Colonic mucosa (tissue), 4 donors: ENCODE measurements at places on chromosomes 6 and 20. TPM values are rescaled to one million over a fixed set of nuclear protein-coding genes. Genes with fewer than 3 reads are reported as not detected.

GRCh38 chr6:84282550-84282949, 55.1 kb upstream of the CEP162 start:
- H3K36me3 ChIP-seq = no peaks in the 10 kb centered on the region
- no peaks in the 10 kb centered on the region for H3K4me1 ChIP-seq
- no peaks in the 10 kb centered on the region for H3K27me3 ChIP-seq
- H3K27ac ChIP-seq = no peak overlapping the region
- H3K4me3 ChIP-seq = no peak overlapping the region

VNN1 gene
- total RNA-seq = 6.4 TPM

DNA sequence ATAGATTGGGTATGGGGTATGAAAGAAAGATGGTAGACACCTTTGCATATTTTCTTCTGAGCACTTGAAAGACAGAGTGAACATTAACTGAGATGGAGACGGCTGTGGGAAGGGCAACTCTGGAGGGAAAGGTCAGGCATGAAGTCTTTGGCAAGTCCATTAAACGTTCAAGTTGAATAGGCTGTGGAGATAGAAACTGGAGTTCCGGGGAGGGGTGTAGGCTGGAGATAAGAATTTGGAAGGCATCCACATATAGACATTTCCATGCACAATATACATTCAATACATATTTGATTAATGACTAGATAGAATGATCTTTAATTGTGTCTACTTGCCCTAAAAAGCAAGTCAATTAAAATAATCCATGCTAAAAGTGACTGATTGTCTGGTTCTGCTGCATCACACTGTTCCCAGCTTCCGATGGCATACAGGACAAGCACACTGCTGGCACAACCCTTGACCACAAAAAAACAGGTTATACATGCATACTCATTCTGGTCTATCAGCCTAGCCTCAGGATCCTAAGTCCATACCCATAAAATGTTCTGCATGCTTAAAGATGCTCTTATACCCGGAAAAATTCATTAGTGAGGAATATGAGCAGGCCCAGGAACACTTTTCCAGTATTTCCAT, 1.9 kb upstream of the MYLK4 start:
- H3K4me3 ChIP-seq = no peak overlapping the region

HSPA12B gene
- total RNA-seq = 1.7 TPM

DNA sequence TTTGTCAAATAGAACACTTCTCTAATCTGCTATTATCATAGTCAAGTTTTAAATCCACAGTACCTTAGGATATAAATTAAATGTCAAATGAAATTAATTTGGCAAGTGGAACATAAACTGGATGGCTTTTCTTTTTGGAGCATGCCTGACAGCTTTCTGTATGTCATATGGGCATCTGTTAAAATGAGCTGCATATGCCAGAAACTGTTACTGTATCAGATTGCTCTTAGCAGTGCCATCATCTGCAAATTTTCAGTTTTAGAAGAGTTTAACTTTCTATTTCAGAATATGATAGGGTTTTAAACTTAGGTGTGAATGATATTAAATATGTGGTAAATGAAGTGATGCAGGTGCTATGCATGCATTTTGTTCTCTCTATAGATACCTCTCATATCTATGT, 3.4 kb upstream of the EEF1E1 start:
- no peak for DNase-seq
- H3K4me3 ChIP-seq = no peak overlapping the region

DNA sequence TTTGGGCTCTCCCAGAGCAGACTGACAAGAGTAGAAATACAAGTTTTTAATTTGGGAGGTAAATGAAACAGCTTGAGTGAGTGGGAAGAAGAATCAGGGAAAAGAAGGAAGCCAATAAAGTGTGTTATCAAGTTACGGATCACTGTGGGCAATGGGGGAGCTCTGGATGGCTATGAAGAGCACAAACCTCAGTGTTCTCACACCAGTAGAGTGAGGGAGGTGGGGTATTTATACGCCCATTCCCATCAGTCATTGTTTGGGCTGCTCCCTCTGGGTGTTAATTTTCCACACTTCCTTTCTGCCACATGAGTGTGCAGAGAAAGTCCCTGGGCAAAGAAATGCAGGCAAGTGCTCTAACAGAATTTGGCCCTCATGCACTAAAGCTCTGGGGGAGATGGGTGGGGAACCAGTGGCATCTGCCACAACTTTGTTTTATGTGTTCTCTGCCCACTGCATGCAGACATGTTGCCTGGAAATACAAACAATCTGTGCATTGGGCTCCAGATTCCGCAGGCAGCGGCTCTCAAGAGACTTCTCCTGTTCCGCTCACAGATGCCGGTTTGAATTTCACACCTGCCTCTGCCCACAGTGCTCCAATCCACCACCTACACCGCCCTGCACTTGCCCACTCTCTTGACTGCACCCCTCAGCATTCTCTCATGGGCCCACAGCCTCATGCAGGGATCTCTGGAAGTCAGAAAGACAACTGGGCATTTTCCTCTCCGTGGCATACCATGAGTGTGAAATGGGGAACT, 211.1 kb upstream of the RNF24 start:
- H3K4me3 ChIP-seq = no peak overlapping the region
- H3K4me1 ChIP-seq = no peaks in the 10 kb centered on the region
- H3K27me3 ChIP-seq = peaks cover 7% of the 10 kb centered on the region
- no peak for DNase-seq
- no peak overlapping the region for H3K27ac ChIP-seq

DNA sequence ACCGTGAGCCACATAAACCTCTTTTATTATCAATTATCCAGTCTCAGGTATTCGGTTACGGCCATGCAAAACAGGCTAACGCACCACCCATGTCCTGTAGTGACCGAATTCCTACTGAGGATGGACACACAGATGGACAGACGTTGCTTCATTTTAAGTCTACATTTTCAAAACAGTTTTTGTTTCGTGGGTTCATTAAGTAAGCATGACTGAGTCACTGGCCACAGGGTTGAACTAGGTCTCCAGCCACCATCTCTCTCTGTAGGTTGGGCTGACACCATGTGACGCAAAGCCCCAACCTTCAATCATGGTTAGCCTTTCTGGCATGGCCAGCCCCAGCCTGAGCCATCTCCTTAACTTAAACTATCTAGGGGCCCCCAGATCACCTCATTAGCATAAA, 110.0 kb upstream of the SLC22A23 start:
- DNase-seq = no peak
- H3K27me3 ChIP-seq = no peaks in the 10 kb centered on the region
- no peaks in the 10 kb centered on the region for H3K4me1 ChIP-seq
- H3K36me3 ChIP-seq = no peaks in the 10 kb centered on the region
- no peak overlapping the region for H3K4me3 ChIP-seq

PLCG1 gene
- total RNA-seq = 57.3 TPM

GRCh38 chr6:32148289-32149091, 3.2 kb downstream of the PRRT1 start:
- peak overlapping the region; percentile 17 for H3K4me3 ChIP-seq
- peak; percentile 87 for DNase-seq
- H3K27me3 ChIP-seq = no peaks in the 10 kb centered on the region
- H3K4me1 ChIP-seq = no peaks in the 10 kb centered on the region
- H3K27ac ChIP-seq = no peak overlapping the region

GRCh38 chr20:52681288-52681687, 290.9 kb upstream of the TSHZ2 start:
- H3K4me1 ChIP-seq = no peaks in the 10 kb centered on the region
- no peaks in the 10 kb centered on the region for H3K27me3 ChIP-seq
- H3K36me3 ChIP-seq = no peaks in the 10 kb centered on the region
- H3K27ac ChIP-seq = no peak overlapping the region

GCNT2 gene
- total RNA-seq = 9.9 TPM

SPEF1 gene
- total RNA-seq = not detected

DNA sequence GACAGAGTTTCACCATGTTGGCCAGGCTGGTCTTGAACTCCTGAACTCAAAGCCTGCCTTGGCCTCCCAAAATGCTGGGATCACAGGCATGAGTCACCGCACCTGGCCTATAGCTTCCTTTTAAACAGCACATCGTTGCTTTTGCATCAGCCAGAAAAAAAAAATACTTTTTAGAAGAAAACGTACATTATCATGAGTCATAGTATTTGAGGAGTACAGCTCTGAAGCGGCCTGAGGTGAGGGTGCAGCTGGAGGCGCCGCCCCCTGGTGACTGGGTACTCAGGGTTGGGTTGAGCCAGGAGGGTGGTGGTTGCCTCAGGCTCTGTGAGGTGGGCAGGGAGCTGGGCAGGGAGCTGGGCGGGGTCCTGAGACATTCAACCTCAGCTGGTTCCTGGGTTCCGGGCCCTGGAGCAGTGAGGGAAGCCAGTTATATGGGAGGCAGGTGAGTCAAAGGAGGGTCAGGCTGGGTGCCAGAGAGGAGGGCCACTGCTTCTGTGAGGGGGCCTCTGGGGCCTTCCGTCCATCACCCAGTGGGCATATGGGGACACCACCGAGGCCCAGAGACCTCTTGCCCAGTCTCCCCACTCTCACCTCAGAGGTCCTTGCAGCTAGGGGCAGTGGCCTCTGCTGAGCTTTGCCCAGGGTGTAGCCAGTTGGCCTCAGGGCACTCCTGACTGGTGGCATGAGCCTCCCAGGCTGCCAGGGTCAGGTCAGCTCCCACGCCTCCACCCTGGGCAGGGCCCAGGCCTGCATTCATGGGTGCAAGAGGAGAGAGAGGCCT, 11.7 kb upstream of the ID1 start:
- peak; percentile 94 for DNase-seq
- no peaks in the 10 kb centered on the region for H3K27me3 ChIP-seq
- H3K4me3 ChIP-seq = no peak overlapping the region
- peak overlapping the region; percentile 76 for H3K27ac ChIP-seq
- no peaks in the 10 kb centered on the region for H3K36me3 ChIP-seq

GRCh38 chr6:31717499-31718222, 2.5 kb downstream of the LY6G6D start:
- H3K27ac ChIP-seq = no peak overlapping the region
- no peaks in the 10 kb centered on the region for H3K36me3 ChIP-seq
- H3K4me1 ChIP-seq = peaks cover 5% of the 10 kb centered on the region
- H3K27me3 ChIP-seq = no peaks in the 10 kb centered on the region
- DNase-seq = no peak

OPRM1 gene
- total RNA-seq = not detected

DNA sequence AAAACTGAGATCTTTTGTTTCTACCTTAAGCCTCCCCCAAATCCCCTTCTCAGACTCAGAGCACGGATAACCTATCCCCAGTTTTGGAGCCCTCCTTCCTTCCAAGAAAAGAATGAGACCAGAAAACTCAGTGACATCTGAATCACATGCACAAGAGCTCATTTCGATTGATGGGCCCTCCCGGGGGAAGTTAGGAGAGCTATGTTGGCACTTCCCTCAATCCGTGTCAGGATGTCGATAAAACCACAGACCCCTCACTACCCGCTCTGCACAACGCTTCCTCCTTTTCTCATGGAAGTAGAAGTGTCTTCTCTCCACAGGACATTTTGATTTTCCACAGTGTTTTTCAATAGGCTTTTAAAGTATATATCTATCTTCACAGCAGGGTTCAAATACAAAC, 332.4 kb downstream of the HACE1 start:
- no peaks in the 10 kb centered on the region for H3K27me3 ChIP-seq
- H3K27ac ChIP-seq = no peak overlapping the region
- no peak overlapping the region for H3K4me3 ChIP-seq
- DNase-seq = no peak
- H3K36me3 ChIP-seq = no peaks in the 10 kb centered on the region
- H3K4me1 ChIP-seq = no peaks in the 10 kb centered on the region

MYB gene
- 67.2 TPM for total RNA-seq

- H3K4me1 ChIP-seq = no peaks in the 10 kb centered on the region
- no peaks in the 10 kb centered on the region for H3K36me3 ChIP-seq
- H3K4me3 ChIP-seq = no peak overlapping the region
- no peak overlapping the region for H3K27ac ChIP-seq
- DNase-seq = no peak
Measured at GRCh38 chr6:129895692-129896091, 34.6 kb upstream of the TMEM244 start.

DNA sequence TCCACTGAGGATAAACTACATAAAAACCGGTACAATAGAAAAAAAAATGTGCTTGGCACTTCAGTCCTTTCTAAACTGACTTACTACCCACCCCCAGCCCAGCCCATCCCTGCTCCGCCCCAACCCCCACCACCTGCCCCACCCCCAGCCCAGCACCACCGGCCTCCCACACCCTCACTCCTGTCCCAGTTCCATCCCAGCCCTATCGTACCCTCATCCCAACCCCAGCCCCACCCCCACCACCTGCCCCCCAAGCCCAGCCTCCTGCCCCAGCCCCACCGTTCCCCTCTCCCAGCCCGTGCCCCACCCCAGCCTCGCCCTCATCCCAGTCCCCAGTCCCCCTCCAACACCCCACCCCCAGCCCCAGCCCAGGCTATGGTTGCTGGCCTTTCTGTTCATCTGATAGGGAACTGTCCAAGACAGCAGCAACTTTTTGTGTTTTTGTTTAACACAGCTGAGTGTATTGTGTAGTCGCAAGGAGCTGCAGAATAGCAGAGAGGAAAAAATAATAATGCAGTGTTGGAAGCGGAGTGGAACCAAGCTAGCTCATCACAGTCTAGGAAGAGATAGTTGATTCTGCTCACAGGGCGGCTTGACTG, 61.9 kb downstream of the SASH1 start:
- H3K27me3 ChIP-seq = no peaks in the 10 kb centered on the region
- no peaks in the 10 kb centered on the region for H3K36me3 ChIP-seq
- H3K27ac ChIP-seq = no peak overlapping the region
- H3K4me3 ChIP-seq = no peak overlapping the region
- DNase-seq = no peak

- H3K27ac ChIP-seq = no peak overlapping the region
- H3K4me3 ChIP-seq = no peak overlapping the region
- no peak for DNase-seq
- no peaks in the 10 kb centered on the region for H3K36me3 ChIP-seq
- no peaks in the 10 kb centered on the region for H3K27me3 ChIP-seq
Measured at GRCh38 chr6:135323202-135323668, 142.1 kb downstream of the MYB start.

- DNase-seq = no peak
- no peak overlapping the region for H3K27ac ChIP-seq
- H3K4me3 ChIP-seq = peak overlapping the region; percentile 88
- no peaks in the 10 kb centered on the region for H3K36me3 ChIP-seq
- H3K27me3 ChIP-seq = no peaks in the 10 kb centered on the region
Measured at GRCh38 chr6:47308198-47308517, 1.5 kb downstream of the TNFRSF21 start.

DNA sequence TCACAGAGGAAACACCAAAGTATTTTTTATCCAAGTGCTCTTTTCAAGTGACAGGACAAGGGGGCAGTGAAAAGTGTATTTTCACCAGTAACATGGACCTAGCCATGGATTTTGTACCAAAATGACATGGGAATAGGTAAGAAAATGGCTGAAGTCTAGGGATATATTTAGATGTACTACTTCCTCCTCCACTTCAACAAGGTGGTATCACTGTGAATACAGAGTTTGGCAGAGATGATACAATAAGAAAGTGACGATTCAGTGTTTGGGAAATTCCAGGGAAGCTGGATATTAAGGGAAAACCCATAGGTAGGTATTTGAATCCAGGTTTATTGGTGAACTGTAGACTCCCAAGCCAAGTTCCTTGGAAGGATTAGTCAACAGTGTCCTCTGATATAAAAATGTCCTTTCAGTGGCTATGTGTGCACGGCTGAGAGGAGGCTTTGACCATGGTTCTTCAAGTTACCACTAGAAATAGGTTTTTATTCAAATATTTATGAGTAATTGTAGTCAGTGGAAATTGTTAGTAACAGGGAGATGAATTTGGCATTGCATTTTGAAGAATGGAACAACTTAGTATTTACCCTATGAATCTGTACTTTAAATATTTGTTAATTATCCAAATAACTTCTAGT, 356.0 kb upstream of the CITED2 start:
- no peak overlapping the region for H3K4me3 ChIP-seq
- no peaks in the 10 kb centered on the region for H3K36me3 ChIP-seq
- H3K27me3 ChIP-seq = no peaks in the 10 kb centered on the region
- no peaks in the 10 kb centered on the region for H3K4me1 ChIP-seq
